ENCODE measurements at places on chromosomes 16 and 17.

GRCh38 chr17:4845118-4845517 is 12.0 kb downstream of the MINK1 start:
- DNase-seq, result no peak

GRCh38 chr16:70650216-70650615 is 3.9 kb downstream of the IL34 start:
- DNase-seq, result no peak

DNA sequence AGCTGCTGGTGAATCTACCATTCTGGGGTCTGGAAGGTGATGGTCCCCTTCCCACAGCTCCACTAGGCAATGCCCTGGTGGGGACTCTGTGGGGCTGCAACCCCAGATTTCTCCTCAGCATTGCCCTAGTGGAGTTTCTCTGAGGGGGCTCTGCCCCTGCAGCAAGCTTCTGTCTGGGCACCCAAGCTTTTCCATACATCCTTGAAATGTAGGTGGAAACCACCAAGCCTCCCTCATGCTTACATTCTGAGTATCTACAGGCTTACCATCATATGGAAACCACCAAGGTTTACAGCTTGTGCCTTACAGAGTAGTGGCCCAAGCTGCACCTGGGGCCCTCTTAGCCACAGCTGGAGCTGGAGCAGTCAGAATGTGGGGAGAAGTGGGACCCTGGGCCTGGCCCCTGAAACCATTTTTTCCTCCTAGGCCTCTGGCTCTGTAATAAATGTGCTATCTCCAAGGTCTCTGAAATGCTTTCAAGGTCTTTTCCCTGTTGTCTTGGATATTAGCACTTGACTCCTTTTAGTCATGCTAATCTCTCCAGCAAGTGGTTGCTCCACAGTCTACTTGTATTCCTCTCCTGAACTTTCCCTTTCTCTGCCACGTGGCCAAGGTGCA is 19.6 kb upstream of the DLX3 start:
- no peak for DNase-seq

DNA sequence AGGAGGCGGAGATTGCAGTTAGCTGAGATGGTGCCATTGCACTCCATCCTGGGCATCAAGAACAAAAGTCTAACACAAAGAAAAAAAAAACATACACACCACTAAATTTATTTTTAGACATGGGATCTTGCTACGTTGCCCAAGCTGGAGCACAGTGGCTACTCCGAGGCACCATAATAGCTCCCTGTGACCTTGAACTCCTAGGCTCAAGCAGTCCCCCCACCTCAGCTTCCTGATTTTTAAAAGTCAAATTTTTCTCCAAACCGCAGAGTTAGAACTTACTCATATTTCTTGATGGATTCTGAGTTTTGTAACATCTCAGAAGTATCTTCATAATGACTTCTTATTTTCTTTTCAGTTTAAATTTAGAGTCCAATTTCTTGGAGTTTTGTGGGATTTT is 3.4 kb downstream of the CMTM4 start:
- no peak for DNase-seq

DNA sequence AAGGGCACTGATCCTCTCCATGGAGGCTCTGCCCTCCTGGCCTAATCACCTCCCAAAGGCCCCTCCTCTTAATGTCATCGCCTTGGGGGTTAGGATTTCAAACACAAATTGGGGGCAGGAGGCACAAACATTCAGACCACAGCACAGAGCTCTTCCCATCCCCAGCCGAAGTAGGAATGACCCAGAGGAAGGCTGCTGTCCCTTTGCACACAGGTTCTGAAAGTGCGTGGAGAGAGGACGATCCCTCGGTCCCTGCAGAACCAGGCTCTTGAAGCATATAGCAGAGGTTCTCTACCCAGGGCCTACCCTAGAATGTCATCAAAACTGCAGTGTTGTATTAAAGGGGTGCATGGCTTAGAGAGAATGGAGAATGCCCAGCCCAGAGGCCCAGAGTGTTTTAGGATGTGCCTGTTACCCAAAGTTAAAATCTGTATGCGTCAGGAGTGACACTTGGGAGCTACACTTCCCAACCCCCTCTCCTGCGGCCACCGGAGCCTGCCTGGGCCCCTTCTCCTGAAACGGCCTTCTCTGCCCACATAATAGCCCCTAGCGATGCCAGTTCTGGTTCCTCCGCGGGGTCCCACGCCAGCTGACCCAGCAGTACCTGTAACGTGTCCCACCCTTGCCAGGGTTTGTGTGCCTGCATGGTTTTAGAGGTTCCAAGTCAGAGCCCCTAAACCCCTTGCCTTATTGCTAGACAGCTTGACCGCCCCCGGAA is 159.5 kb upstream of the CACNG5 start:
- DNase-seq, result no peak

DNA sequence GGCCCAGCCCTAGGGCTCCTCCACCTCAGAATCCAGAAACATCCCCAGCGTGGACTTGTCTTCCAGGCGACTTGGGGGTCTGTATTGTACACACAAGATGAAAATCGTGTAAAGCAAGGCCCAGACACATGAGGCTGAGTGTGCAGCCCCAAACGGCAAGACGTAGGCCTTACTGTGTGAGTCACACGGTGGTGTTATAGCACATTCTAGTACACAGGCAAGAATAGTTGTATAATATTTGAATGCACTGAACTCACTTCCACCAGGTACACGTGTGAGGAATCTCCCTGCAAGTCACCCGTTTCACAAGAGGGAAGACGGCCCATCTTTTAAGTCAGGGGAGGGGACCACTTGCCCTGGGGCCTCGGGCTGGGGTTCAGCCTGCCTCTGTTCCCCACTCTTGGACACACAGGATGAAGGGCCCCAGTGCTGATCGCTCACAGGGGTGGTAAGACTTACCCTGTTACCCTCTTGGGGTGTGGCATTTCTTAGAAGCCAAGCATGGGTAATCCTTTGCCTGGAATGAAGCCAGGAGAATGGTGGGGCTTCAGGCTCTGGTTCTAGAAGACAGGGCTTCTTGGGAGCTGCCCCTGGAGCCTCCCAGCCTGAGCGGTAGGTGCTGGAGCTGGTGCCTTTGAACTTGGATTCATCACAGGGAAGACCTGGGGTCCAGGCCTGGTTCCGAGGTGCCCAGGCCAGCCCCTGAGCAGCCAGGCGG is 71.3 kb downstream of the SREBF1 start:
- DNase-seq, result no peak

- DNase-seq, result no peak
Measured at GRCh38 chr16:79175286-79176057, 425.1 kb downstream of the MAF start.

DNA sequence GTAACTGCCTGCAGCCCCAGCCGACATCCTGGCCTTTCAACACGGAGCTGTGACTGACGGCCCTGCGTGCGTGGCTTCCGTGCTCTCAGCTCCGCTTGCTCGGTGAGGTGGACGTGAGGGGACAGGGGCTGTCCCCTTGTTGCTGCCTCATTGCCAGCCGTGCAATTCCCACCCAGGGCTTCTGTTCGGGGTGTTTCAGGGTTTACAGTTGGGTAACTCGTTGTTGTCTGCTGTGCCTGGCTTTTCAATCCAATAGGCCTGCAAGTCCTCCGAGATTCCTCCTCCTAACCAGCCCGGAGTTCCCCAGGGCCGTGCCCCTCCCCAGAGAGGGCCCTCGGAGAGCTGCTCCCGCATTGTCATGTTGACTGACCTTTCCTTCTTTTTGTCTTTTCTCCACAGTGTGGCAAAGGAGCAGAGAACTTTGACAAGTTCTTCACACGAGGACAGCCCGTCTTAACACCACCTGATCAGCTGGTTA is 31.4 kb upstream of the CACNG5 start:
- DNase-seq, result no peak

DNA sequence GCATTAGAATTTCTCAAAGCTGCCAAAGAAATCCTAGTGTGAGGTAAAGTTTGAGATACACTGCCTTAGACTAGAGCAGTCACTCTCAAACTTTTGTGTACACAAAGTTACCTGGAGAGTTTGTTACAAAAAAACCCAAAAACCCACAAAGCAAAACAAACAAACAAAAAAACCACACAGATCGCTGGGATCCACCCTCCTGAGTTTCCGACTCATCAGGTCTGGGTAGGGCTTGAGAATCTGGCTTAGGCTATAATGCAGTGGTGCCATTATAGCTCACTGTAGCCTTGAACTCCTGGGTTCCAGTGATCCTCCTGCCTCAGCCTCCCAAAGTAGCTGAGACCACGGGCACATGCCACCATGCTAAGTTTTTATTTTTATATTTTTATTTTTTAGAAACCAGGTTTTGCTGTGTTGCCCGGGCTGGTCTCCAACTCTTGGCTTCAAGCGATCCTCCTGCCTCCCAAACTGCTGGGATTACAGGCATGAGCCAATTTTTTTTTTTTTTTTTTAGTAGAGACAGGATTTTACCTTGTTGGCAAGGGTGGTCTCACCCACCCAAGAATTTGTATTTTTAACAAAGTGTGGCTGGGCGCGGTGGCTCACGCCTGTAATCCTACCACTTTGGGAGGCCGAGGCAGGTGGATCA is 22.3 kb upstream of the SMG1 start:
- DNase-seq, result no peak

- no peak for DNase-seq
Measured at GRCh38 chr16:1650131-1650530, 27.9 kb upstream of the JPT2 start.

GRCh38 chr16:86221085-86221484 is 289.2 kb upstream of the FOXF1 start:
- no peak for DNase-seq

GRCh38 chr16:68470461-68471150 is 22.3 kb upstream of the SMPD3 start:
- DNase-seq, result no peak

DNA sequence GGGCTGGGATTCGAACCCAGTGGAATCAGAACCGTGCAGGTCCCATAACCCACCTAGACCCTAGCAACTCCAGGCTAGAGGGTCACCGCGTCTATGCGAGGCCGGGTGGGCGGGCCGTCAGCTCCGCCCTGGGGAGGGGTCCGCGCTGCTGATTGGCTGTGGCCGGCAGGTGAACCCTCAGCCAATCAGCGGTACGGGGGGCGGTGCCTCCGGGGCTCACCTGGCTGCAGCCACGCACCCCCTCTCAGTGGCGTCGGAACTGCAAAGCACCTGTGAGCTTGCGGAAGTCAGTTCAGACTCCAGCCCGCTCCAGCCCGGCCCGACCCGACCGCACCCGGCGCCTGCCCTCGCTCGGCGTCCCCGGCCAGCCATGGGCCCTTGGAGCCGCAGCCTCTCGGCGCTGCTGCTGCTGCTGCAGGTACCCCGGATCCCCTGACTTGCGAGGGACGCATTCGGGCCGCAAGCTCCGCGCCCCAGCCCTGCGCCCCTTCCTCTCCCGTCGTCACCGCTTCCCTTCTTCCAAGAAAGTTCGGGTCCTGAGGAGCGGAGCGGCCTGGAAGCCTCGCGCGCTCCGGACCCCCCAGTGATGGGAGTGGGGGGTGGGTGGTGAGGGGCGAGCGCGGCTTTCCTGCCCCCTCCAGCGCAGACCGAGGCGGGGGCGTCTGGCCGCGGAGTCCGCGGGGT is at the start of gene CDH1:
Gene CDH1 (plus strand): TSS at position 247 of the 684 bp plus-strand sequence. CDS start 124 bp downstream, at position 371.
- DNase-seq, result no peak

DNA sequence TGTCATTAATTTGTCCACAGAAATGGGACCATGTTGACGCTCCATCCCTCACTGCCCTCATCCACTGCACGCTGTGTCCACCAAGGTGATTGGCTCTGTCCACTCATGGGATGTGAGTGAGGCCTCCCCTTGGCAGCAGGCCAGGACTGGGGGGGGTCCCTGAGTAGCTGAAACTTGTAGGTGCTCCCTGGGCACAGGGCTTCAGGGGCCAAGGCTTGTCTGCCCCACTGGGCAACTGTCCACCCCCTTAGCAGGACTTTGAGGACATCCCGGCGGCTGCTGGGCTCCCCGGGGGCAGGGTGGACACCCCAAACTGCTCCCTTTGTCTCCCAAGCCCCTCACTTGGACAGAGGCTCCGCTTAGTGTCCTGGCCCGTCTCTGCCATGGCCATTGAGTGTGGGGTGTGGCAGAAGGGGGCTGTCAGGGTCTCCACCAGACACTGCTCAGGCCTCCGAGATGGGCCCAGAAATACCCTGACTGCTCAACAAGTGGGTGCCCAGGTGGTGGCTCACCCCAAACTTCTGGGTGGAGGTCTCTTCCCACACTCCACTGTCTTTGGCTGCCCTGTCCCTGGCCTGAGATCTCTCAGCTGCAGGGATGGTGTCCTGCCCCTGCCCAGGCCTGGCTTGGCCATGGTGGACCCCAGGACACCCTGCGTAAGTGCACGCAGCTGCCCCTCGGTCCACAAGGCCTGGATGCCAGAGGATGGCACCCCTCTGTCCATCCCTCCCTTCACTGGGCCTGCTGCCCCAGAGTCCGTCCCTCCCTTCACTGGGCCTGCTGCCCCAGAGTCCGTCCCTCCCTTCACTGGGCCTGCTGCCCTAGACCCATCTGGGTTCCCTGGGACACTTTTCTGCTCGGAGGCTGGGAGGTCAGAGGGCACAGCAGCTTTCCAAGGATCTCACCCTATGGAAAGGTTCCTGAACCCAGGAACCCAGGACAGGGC is 2.9 kb upstream of the RAB40C start:
- DNase-seq, result no peak

GRCh38 chr17:32917081-32917480 is 10.9 kb upstream of the TMEM98 start:
- no peak for DNase-seq

GRCh38 chr16:71288890-71289731 is at the start of gene CMTR2:
CMTR2 (minus strand) TSS chr16:71289402; CDS start chr16:71285920, 3,482 bp downstream.
- peak; percentile 79 for DNase-seq

GRCh38 chr17:42291129-42291528 is 2.8 kb downstream of the STAT5A start:
- no peak for DNase-seq

DNA sequence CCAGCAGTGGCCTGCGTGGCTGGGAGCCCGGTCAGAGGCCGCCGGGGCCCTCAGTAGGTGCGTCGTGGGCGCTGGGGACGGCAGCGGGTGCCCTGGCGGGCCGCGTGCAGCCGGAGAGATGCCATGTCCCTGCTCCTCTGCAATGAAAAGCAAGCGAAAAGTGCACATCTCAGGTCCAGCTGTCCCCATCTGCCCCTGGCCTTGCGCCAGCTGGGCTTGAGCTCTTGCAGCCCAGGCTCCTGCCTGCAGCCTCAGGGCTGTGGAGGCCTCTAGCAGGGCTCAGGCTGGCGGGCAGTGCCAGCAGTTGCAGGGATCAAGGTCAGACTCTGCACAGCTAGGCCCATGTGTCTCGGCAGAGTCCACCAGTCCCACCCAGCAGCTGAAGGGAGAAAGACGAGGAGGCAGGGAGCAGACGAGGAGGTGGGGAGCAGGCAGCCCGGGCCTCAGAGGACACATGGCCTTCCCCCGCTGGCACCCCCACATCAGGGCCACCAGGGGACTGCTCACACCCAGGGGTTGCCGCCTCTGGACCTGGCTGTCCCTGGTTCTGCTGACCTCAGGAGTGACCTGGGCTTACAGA is 11.2 kb downstream of the SLC16A3 start:
- no peak for DNase-seq

Measured in stimulated activated CD8-positive, alpha-beta memory T cell treated with anti-CD3 and anti-CD28 coated beads, Interleukin-7, amount 100 ng/mL, for 24 hours (primary cell).